HL-60 (cell line): ENCODE measurements at places on chromosomes 4 and X.

GRCh38 chr4:93000910-93001309 is 697.1 kb downstream of the GRID2 start:
- DNase-seq, result no peak

DNA sequence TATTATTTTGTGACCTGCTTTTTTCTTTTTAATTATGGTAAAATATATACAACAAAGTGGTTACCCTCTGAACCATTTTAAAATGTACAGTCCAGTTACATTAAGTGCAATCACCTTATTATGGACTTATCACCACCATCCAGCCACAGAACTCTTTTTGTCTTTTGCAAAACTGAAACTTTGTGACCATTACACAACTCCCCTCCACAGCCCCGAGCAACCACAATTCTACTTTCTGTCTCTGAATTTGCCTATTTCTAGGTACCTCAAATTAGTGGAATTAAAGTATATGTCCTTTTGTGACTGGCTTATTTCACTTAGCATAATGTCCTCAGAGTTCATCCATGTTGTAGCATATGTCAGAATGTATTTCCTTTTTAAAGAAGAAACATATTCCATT is 39.3 kb upstream of the WWC2 start:
- DNase-seq, result no peak

DNA sequence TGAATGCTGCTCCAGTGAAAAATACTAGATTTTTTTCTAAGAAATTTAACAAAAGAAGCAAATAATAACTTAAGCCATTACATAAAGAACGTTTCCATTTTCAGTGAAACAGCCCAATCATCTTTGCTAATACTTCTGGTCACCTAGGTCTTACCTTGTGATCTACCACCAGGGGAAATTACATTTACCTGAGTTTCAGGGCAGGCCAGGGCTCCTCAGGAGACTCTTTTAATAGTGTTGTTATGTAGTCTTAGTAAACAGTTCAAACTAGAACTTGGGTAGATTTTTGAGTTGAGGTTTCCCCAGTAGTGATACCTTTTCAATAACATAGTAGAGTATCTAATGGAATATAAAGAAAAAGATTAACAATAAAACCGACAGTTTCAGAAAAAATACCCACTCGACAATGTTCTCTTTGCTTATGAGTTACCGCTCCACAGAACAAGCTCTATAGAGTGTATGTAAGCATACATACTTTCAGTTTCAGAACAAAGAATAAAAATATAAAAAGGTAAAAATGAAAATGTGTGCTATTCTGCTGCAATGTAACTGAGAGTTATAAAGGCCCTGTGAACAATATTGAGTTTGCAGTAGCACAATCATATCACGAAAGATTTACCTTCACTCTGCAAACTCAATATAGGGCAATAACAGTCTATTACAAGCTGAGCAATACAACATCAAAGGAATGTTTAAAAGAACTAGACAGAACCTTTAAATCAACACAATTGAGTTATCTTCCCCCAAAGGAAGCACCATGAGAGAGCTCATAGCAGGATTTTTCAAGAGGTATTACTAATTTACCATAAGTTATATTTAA is 165.8 kb downstream of the ATOH1 start:
- no peak for DNase-seq

- no peak for DNase-seq
Measured at GRCh38 chr4:82515705-82516104, 46.1 kb downstream of the TMEM150C start.

DNA sequence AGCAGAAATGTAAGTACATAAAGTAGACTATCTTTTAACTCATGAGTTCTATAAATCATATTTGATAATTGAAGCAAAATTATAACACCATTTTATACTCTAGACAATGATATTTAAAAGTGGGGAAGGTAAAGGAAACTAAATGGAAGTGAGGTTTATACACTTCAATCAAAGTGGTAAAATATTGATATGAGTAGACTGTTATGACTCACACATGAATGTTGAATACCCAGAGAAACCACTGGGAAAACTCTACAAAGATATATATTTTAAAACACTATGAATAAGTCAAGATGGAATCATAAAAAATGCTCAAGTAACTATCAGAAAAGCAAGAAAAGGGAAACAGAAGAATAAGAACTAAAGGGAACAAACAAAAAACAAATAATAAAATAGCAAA is 8.4 kb downstream of the VSIG1 start:
- no peak for DNase-seq

DNA sequence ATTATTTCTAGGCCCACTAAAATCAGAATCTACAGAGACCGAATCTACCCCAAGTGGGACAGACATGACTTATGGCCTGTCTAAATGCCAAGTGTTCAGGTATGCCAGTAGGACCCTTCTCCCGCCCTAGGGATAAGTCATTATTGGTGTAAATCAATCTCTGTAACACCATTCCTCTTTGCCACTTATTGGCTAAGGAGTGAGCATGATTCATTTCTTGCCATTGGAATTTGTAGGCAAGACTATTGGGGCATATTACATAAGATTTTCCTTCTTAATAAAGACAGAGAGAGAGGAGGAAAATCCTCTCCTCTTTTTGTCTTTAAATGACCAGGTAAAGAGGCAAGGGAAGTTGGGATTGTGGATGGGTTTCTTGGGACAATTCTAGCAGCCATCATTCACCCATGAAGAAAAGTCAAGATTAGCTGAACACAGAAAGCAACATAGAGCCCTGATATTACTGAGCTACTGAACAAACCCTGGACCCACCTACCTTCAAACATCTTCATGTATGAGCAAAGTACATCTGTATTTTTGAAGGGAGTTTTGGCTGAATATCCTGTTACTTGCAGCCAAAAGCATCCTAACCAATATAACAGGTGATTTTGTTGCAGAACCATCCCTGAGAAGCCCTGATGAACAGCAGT is 2.6 kb downstream of the SLC9B2 start:
- DNase-seq, result no peak

DNA sequence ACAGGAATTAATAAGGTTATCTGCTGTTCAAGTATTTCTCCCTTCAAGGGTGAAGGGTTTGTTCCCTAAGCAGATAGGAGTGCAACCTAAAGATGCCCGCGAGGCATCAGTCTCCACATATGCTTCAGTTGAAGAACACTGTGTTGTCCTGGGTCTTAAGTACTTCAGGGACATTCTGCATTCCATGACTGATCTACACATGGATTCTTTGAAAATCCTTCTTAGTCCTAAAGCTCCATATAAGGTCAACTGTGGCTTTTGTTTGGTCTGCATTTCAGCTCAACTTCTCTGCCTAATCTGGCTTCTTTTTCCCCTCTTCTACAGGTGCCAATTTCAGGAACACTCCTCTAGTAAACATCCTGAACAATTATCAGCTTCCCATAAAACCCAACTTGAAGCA is 21.8 kb upstream of the CTSO start:
- DNase-seq, result no peak

- peak; percentile 61 for DNase-seq
Measured at GRCh38 chr4:121199742-121200561, 35.8 kb upstream of the TNIP3 start.

- DNase-seq, result no peak
Measured at GRCh38 chr4:150814873-150815272, 200.2 kb downstream of the LRBA start.

GRCh38 chrX:53481093-53481492 is 46.9 kb upstream of the HSD17B10 start:
- peak; percentile 35 for DNase-seq

DNA sequence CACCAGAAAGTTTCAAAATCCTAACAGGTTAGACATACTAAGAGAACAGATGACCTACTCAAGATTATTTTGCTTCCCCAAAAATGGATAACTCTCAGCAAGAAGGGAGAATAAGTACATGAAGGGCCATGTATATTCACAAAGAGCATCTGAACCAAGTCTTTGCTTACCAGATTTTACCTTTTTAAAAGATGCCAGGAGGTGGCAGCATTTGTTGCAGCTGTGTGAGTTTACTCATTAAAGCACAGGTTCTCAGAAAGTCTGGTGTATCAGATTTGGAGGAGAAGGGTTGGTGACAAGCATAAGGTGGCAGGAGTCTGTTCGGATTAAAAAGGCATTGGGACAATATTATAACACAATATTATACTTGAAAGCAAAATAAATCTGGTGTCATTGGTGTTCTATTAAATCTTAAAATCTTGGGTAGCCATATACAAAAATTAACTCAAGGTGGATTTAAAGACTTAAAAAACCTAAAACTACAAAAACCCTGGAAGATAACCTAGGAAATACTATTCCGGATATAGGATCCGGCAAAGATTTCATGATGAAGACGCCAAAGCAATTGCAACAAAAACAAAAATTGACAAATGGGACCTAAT is 51.3 kb upstream of the NFKB1 start:
- peak; percentile 54 for DNase-seq

DNA sequence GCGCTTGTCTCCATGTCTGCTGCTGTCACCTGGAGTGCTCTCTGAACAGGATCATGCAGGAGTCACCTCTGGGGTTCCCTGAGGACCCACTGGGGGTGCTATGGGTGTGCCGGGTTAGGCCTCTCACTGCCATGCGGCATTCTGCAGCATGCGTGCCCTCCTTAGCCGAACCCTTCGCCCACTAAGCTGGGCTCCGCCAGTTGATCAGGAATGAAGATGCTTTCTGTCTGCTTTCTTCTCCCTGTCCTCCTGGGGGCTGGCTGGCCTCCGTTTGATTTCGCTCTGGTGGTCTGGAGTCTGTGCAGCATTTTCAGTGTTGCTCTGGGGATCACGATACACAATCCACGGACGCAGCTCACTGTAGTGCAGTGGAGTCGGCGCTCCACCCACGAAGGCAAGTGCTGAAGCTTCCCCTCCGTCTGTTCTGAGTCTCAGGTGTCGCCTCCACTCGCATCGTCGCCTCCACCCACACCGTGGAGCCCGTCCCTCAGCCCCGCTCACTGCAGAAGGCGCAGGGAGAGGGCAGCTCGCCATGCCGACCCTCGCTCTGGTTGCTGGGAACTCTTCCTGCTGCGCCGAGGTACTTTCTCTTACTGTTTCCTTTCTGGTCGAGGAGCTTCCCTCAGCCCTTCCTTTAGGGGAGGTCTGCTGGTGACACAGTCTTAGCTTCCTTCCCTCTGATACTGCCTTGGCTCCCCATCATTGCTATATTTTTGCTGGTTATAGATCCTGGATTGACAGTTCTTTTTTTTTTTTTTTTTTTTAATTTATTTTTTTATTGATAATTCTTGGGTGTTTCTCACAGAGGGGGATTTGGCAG is 29.2 kb downstream of the LETM1 start:
- no peak for DNase-seq

GRCh38 chr4:10107111-10108091 is 9.2 kb downstream of the WDR1 start:
- no peak for DNase-seq

GRCh38 chr4:184831153-184831552 is 5.4 kb upstream of the ACSL1 start:
- no peak for DNase-seq

GRCh38 chr4:80073473-80074008 is 512 bp upstream of the ANTXR2 start:
- DNase-seq, result peak; percentile 60

DNA sequence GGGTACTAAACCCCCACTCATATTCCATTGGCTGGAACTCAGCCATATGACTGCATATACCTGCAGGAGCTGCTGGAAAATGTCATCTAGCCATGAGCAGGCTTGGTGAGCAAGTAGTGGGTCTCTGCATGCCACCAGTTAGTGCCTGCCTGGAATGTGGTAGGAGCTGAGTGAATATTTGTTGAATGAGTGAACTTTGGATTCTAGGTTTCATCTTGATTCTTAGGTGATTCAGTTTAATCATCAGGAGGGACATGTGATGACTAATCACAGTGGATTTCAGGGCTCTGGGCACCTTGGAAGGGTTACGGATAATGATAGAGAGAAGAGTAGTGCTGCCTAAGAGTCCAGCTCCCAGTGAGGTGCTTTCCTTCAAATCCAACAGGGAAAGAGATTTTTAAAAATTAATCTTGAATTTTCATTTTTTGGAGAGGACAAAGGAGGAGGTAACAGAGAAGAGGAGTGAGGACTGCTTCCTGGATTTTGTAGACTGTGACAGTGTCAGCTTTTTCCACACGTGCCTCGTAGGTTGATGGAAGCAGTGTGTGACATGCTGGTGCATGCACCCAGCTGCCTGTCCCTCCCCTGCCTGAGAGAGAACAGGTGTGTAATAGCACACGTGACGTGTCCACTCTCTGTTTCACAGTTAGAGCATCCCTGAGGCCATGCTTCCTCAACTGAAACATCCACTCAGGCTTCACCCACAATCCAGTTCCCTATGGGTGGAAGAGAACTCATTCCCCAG is 30.4 kb downstream of the NHS start:
- no peak for DNase-seq

- DNase-seq, result no peak
Measured at GRCh38 chr4:153438916-153439756, 27.0 kb upstream of the TMEM131L start.

GRCh38 chr4:173913496-173913895 is 370.0 kb downstream of the FBXO8 start:
- no peak for DNase-seq

DNA sequence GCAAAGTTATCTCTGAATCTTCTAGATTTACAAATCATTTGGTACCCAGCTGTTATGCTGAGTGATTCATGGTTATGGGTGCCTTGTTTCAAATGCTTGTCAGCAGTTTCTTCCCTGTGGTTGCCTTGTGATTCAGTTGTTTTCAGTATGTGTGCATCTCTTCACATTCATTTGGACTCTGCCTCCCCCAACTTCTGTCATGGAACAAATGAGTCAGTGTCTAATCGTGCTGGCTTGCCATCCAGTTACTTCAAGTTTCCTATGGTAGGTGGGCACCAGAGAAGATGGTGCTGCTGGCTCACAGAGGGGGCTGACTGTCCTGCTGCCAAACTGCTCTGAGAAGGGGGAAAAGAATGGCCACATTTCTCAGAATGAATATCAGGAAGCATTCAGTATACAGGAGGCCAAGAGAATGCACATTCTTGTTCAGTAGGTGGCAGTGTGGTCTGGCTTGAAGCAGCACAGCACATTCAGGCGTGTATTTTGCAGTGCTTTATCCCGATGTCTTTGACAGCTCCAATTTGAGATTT is 260.9 kb downstream of the GLUD2 start:
- DNase-seq, result no peak

GRCh38 chrX:33434256-33435092 is 223.1 kb upstream of the DMD start:
- DNase-seq, result peak; percentile 40

GRCh38 chr4:79927931-79928330 is 145.1 kb downstream of the ANTXR2 start:
- DNase-seq, result no peak

- DNase-seq, result no peak
Measured at GRCh38 chrX:125757794-125758564, 408.1 kb downstream of the DCAF12L2 start.

- DNase-seq, result no peak
Measured at GRCh38 chrX:66635360-66635759, 3.5 kb downstream of the EDA2R start.

- DNase-seq, result no peak
Measured at GRCh38 chr4:11130195-11130970, 298.3 kb downstream of the HS3ST1 start.
